ENCODE measurements at places on chromosomes 6 and 20.

- DNase-seq, result no peak
Measured at GRCh38 chr20:3164043-3164762, 4.5 kb upstream of the FASTKD5 start.

DNA sequence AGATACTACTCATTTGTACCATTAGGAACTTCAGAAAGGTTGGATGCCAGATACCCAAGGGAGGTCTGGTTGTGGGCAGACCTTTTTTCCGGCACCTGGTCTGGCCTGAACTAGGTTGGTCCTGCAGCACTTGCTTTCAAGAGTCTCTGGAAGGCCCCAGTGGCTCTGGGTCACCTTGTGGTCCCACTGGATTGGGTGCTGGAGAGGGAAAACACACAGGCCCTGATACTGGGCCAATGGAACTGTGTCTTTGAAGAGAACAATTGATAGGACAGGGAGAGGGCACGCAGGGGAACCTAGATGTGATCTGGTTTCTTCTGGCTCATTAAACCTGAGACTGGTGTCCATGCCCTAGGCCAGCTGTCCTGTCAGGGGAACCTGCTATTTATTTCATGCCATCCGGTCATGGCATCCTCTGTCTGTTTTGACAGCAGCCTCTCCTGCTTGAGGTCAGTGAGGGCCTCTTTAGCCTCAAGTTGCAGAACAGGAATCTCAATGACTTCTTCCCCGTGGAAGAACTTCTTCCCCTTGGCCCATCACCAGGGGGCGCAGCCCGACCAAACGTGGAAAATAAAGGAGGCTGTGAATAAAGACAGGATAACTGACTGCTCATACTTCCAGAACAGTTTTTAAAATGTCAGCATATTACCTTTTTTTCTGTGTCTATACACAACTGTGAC is 25.0 kb downstream of the TAF8 start:
- peak; percentile 76 for DNase-seq

- DNase-seq, result no peak
Measured at GRCh38 chr6:44261581-44261980, 3.8 kb downstream of the NFKBIE start.

DNA sequence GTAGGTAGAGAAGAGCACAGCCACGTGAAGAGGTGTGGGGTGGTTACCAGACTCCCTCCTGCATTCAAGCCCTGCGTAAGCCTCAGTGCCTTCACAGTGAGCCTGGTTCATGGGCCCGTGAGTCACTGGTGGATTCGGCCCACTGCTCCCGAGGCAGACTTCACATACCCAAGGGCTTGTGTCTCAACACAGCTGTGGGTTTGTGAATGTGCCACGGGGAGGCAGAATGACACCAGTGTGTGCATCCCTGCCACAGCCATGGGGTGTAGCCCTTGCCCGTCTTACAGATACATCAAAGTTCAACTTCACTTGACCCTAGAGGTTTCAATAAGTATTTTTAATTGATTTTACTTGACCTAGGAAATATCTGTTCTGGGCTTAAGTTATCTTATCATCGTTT is 108.5 kb downstream of the MAP3K4 start:
- DNase-seq, result no peak

- no peak for DNase-seq
Measured at GRCh38 chr20:20836836-20837235, 124.4 kb upstream of the RALGAPA2 start.

DNA sequence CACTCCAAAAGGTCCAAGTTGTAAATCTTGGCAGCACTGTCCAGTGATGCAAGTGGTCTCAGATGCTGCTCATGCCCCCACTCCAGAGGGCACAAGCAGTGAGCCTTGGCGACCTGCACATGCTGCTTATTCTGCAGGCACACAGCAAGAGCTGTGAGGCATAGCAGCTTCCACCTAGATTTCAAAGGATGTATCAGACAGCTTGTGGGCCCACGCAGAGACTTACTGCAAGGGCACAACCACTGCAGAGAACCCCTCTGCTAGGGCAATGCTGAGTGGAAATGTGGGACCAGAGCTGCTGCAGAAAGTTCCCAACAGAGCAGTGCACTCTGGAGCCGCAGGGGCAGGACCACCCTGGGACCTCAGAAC is 26.4 kb downstream of the SDHAF4 start:
- DNase-seq, result no peak
